Putamen (tissue), 1 donor: ENCODE measurements at places on chromosomes 2 and 18.

DNA sequence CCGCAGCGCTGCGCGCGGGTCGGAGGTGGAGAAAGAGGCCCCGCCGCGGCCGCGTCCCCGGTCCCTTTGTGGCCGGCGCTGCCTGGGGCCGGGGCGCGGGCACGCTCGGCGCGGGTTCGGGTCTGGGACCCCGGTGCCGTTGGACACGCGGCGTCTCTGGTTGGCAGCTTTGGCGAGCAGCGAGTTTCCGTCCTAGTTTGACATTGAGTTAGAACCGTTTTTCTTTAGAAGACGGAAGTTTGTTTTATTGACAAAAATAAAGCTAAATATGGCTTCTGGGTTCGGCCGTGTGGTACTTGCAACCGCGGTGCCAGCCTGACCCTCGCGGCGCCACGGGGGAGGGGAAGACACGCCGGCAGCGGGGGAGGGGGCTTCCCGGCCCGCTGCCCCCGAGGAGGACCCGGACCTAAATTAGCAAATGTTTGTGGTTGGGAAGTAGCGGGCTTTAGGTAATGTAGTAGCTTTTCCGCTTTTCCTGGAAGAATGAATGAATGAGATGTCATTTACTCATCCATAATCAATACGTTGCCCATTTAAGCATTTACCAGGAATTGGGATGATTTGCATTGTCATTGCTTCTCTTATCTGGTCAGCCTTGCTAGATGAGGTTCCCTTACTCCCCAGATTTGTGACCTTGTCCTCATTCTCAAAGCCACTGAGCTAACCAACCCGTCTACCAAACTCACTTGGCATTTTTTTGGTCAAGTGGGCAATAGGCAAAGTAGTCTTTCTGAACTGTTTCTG lies 530 bp downstream of the GALNT1 start:
- no peak for DNase-seq

DNA sequence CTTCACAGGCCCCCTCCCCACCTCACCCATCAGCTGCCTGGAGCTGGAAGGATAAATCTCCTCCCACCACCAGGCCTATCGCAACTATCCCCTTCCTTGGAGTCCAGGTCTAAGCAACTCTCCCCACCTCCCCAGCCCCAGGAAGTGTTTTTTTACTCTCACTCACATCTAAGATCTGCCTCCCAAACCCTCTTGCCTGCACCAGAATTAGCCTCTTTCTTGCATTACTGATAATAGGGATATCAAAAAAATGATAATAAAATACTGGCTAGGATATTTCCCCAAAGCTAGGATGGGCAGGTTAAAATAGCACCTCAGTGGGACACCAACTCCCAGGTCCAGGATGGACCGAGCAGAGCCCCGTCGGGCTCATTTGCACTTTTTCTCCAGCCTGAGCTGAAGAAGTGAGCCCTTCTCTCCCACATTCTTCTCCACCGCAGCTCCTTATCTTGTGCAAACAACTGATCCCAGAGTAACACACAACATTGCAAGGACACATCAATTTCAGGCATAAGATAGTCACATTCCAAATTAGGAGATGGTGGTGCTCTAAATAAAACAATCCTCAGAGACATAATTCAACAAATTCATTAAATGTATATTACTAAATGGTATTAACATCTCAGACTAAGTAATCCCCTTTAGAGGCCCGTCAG lies 17.7 kb upstream of the CIB4 start:
- no peak for DNase-seq

DNA sequence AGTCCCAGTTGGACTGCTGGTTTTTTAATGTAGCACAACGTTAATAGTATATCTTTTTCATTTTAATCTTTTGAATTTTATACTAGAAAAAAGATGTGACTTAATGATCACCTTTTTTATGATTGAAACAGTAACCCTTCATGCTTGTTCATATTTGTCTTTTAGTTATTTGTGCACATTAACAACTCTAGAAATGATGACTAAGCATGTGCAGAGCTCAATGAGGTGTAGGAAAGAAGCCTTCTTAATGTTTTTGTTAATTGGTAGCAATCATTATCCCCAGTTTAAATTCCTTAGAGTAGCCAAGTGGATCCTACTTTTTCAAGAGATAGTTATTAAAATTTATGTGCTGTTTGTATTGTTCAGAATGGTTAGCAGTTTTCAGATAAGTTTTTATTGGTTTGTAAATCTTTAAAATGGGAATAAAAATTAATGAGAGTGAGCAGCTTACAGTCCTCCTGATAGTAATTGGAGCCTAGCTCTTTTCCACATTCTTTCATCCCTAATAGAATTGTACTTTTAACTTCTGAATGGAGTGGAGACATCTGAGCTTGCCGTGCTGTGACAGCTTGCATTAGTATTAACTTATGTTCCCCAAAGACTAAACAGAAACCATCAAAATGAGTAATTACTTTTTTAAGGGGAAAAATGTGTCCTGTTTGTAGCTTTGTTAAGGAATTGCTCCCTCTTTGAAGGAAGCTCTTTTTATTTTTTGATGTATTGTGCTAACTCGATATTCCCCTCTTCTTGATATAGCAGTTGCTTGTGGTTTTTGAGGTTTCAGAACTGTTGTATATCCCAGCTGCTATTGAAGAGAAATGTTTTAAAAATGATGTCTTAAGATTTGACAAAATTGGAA lies 17.3 kb downstream of the PIK3C3 start:
- DNase-seq, result no peak

DNA sequence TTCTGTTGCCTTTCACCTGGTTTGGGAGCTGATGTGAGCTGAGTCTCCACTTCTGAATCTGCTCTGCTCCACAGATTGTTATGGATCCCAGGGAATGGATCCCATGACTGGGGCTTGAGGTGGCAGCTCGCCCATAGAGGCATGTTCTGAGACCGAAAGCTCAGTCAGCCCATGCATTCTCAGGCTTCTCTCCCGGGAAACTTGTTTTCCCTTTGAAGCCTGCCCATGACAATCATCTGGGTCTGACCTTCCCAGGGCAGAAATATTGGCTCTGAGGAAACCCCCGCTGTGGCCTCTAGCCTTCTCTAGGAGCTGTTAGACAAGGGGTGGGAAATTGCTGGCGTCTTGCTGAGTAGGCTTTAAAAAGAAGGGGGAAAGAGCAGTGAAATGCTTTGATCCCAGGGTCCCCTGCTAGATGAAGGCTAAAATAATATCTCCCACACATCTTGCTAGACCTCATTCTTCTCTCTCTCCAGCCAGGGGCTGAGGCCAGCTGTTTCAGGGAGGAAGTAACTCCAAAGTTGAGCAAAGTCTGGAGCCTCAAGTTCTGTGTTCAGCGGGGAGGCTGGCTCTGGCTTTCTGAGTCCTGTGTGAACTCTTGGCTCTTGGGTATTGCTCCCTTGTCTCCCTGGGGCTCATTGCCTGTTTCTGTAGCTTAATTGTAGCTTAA lies 2.0 kb downstream of the VAMP8 start:
- DNase-seq, result no peak

DNA sequence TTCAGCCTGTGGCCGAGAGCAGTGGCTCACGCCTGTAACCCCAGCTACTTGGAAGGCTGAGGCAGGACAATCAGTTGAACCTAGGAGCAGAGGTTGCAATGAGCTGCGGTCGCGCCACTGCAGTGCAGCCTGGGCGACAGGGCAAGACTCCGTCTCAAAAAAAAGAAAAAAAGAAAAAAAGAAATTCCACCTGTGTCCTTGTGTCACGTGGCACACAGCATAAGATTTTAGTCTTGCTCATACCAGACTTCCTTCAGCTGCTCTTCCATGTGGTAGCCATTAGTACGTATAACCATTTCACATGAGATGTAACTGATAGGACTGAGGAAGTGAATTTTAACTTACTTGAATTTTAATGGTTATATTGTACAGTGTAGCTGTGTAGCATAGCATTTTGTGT lies 4.0 kb downstream of the NOP58 start:
- DNase-seq, result no peak

GRCh38 chr18:36600548-36600947 lies 228.3 kb downstream of the TPGS2 start:
- DNase-seq, result no peak

- no peak for DNase-seq
Observed at GRCh38 chr2:54387059-54387991, 68.8 kb upstream of the SPTBN1 start.

DNA sequence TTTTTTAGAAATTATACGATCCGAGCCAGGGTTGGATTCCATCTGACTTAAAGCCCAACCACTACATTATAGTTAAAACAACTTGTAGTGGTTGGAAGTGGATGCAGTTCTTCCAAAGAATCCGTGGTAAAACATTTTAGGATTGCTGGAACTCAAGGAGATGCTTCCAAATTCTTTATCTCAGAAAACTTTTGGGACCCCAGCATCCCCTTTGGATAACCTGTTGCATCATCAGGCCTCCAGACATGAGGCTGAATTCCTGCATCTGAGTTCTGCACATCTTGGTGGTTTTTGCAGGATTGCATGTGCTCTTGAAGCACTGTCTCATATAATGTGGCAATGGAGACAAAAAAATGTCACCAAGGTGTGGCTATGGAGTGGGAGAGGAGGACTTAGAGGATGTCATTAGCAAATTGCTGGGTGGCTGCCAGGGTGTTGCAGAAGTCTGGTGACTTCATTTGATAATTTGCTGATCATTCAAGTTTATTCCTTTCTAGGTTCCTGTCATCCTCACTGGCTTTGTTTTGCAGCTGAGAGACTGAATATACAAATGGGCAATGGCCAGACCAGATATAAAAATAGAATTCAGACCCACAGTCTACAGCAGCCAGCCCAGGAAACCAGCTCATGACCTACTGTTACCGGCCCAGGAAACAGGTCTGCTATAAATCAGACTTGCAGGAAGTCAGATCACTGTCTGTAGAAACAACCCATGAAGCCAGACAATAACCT lies 207.7 kb downstream of the BCL2 start:
- no peak for DNase-seq
